ENCODE measurements at places on chromosomes 5 and 9.

- DNase-seq: no peak
These were observed 259.2 kb upstream of the NFIL3 start for GRCh38 chr9:91682806-91683205.

GRCh38 chr5:37043693-37044092, 167.1 kb downstream of the NIPBL start:
- no peak for DNase-seq

GRCh38 chr9:73872701-73873100, 624.4 kb upstream of the RORB start:
- no peak for DNase-seq

DNA sequence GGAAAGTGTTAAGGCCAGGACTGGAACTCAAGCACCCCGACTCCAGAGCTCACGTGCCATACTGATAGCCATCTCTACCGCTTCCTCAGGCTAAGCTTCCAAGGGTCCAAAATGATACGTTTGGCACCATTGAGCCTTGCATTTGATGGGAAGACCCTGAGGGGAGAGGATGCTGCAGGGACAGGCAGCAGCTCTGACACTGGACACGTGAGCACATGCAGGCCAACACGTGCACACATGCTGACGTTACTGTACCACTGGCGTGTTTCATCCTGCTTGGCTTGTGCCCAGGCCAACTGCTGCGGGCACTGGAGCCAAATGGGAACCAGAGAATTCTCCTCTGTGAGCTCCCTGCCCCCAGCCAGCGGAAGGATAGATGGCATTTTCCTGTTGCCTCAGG, 5.2 kb downstream of the FAT2 start:
- DNase-seq: no peak

DNA sequence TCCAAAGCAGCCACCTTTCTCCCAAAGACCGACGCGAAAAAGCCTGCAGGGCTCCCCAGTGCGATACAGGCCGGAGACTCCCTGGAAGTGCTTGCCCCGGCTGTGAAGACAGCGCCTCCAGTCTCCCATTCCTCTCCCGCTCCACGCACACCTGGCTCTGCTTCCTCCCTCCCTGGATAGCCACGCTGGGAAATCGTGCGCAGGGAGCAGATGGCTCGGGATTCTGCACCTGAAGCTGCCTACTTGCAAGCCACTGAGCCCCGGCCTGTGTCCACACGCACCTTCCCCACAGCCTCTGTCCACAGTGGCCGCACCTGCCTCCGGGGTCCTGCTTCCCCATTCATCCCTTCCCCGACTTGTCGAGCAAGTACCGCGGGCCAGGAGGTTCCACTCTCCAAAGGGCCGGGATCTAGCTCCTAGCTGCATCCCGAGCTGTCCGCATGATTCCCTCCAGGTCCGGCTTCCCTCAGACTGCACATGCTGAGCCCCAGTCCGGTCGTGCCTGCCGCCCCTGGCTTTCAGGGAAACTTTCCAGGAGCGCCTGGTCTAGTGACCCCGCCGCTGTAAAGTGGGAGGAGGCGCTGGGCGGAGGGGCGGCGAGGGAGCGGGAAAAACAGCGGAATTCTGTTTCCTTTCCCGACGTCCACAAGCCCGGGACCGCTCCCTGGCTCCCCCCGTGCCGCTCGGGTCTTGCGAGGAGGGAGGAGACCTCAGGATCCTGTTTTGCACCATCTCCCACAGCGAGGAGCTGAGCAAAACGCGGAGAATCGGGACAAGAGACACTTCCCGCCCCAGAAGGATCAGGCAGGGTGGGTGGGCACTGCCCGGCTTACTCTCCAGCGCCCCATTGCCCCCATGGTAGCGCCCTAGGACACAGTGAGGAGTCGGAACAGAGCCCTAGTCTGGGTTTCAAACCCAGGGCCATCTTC, 2.0 kb downstream of the SEMA6A start:
- no peak for DNase-seq

- no peak for DNase-seq
These were observed 75.9 kb upstream of the PRR16 start for GRCh38 chr5:120388016-120388781.

DNA sequence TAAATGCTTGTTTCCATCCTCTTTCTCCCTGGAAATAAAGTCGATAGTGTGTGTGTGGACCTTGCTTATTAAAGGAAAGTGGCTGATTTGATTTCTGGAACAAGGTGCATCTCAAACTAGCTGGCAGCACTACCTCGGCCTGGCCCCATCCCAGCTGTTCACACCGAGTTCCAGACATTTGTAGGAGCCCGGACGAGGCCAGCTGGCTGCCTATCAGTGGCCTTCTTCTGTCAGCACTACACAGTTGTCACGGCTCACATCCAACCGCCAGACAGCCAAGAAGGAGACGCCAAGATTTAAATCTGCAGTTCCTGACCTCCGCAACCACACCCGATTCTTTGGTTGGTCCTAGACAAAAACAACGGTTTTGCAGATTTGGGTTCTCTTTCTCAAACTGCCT, 63.6 kb downstream of the PALM2AKAP2 start:
- DNase-seq: no peak

DNA sequence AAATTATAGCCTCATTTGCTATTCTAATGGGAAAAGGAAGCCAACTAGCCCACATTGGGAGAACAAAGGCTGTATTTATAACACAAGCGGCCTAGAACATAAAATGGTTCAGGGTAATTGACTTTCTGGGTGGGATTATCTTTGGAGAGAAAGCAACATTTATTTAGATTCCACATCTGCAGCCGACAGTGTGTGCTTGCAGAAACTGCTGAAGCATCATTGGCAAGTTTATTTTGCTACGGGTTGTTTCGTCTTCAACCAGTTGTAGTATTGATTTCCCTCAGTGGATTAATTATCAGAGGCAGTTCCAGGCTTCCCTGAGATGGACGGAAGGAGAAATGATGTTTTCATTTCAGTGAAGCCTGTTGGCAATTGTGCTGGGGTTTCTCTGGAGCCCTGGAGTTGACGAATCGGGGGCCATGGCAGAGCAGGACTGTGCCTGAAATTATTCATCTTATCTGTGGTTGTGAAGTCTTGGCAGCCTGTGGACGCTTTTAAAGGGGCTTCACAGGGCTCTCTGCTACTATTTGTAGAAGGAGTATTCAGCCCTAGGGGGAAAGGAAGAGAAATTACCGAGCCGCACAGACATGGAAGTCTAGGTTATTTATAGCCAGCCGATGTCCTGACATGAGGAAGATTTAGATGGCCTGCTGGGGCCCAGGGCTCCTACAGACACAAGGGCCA, 290.6 kb upstream of the IRX4 start:
- no peak for DNase-seq

DNA sequence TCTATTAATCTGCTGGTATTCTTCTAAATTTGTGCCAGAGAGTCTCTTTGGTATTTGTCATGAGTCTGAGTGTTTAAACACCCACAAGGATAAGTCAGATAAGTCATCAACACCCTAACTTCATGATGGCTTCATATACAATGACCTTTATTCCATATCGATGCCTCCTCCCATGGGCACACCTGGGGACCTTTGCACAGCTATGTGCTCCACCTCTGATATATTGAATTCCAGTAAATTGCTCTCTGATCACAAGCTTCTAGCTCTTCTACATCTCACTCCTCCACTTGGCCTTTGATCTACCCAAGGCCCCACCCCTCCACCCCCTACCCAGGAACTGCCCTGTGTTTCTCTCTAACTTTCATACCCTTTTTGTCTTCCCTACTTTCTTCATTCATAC, 102.7 kb upstream of the MIER3 start:
- no peak for DNase-seq

DNA sequence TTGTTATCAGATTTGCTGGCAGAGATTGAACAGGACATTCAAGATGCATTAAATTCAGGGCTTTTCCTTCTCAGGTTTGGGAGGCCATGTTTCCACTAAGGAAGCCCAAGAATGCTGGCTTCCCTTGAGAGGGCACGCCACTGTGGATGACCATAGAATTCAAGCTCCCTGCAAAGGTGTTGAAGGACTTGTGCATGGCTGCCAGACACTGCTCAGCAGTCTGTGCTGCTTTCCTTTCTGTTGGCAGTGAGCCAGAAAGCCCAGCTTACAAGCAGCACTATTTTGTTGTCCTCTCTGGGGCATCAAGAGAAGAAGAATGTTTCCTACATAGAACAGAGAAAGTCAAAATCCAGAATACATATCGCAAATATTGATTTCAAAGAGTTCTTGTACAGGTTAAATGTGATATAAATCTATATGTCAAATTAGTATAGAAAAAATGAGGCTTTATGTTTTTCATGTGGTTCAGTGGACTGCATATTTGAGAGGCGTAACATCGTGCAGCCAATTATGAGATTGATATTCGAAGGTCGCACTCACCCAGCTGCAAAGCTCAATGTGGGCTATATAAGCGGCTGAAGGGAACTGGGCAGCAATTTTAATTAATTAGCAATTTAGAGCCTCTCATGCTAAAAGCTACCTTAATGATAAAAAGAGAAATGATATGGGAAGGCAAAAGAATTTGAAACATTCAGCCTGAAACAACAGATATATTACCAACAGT, 103.1 kb upstream of the ISL1 start:
- DNase-seq: no peak

- no peak for DNase-seq
These were observed 5.4 kb upstream of the GNE start for GRCh38 chr9:36263683-36264082.

DNA sequence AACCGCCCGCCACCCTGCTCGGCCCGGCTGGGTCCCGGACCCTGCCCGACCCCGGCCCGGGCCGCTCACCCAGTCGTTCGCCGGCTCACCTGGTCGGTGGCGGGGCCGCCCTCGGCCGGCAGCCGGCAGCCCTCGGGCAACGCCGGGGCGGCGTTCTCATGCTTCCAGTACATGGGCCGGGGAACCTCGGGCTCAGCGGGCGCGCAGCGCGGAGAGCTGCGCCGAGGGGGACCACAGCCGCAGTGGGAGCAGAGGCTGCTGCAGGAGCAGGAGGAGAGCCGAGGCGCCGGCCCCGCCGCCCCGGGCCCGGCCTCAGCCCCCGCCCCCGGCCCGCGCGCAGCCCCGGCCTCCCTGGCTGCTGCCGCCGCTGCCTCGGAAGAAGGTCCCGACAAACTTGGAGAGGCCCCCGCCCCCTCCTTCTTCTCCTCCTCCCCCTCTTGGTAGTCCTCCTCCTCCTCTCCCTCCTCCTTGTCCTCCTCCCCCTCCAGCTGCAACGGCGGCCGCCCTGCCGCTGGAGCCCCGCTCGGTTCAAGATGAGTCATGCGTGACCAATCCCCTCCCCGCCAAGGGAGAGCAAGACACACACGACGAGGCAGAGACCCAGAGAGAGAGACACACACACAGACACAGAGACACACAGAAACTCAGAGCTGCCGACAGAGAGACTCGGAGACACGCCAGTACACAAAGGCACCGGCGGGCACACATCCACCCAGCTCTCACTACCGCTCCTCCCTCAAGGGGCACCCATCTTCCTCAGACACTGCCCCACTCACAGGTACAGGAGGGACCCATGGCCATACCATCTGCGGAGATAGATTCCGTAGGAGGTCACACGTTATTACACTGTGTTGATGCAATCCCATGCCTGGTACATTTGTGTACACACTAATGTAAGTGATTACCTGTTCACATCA, at the start of gene LHX6:
Gene LHX6, minus strand, starts transcription at position 390 of the 917 bp plus-strand sequence. Its CDS starts 217 bp downstream, at position 173.
- no peak for DNase-seq

- DNase-seq: no peak
These were observed 79.0 kb downstream of the AK8 start for GRCh38 chr9:132798817-132799790.

- DNase-seq: no peak
These were observed 3.3 kb downstream of the LCN8 start for GRCh38 chr9:136754626-136755301.

DNA sequence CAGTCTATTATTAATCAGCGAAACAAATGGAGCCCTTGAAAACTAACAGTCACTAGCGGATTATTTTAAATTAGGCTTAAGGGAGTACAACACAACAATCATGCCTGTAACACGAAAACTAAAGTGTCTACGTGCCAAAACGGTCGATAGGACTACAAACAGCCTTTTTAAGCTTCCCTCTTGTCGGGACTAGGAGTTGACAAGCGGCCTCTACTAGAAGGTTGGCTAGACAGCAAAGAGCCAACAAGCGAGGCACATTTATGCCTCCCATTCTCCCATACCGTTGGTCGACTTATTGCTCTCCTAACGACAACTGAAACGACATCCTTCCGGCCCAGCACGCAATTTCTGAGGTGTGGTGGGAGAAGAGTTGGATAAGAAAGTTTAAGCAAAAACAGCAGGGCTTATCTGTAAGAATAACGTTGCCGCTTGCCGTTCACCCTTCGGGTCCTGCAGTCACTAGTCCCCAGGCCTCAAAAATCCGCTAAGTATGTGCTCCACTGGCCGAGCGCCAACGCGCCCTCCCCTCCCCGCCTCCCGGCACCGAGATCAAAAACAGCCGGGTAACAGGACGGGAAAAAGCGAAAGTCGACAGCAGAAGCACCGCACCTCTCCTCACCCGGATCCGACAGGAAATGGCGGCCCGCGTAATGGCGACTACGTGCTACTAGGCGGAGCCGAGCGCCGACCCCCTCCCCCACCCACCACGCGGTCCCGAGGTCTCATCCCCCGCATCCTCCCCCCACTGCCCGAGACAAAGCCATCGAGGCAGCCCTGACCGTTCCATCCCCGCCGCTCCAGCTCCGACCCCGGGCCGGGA, 813 bp downstream of the HNRNPK start:
- peak; percentile 82 for DNase-seq

GRCh38 chr9:138068601-138069035, 191.0 kb downstream of the CACNA1B start:
- DNase-seq: no peak

DNA sequence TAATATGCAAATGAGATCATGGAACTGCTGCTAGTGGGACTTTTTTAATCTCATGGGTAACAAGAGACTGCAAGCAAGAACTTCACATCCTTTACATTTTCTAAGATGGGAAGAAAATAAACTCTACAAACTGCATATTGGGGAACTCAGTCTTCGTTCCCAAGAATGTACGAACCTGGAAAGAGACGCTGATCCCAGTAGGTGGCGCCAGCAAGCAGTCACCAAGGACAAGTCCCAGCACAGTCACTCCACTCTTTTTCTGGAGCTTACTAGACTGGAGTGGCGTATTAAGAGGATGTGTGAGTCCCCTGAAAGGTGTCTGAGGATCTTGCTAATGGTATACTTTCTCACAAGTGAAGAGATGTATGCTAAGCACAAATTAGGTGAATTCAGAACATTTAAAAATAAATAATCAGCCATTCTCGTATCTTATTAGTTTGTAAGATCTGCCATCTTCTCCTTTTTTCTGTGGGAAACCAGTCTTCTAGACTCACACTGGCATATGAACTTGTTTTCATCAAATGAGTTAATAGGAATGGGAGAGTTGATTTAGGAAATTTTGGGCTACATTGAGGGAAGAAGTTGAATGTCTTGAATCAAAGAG, 16.0 kb upstream of the PUM3 start:
- no peak for DNase-seq

- DNase-seq: no peak
These were observed 227.1 kb upstream of the HAPLN1 start for GRCh38 chr5:83947763-83948162.

DNA sequence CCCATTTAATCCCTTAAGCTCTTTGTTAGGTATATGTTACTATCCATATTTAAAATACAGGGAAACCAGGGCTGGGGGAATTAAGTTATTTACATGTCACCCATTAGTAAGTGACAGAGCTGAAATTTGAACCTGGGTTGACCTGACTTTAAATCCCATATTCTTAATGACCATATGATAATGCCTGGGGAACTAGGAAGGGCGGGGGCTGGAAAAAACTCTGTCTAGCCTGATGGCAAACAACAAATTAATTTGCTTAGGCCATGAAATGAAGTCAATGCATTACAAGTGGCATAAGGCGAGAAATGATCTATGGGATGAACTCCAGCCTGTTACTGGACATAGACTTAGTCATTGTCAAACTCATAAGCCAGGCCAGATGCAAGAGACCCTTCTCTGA, 325.7 kb upstream of the WWC1 start:
- DNase-seq: no peak
